GM12891 (cell line): ENCODE measurements at places on chromosomes 3 and 15.

DNA sequence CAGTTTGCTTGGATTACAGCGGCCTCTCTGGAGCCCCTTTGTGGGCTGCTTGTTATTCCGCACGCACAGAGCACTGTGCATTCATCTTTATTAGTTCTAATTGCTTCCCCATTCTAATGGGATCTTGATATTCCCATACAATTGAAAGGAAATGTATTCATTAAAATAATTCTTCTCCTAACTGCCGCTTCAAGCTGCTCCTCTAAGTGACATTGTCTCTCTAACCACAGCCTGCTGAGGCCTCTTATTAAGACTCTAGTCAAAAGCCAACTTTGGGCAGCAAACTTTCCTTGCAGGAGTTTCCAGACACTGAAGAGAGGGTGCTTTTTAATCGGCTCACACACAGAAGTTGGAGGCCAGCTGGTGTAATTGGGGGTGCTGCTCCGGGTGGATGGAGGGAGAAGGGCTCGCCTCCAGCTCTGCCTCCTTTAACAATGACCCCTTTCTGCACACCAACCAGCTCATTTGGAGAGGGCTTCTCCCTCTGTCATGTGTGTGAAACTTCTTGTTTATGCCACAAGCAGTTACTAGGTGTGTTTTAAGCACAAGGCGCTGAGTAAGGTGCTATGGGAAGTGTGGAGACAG is 5.6 kb upstream of the MAGEF1 start:
- no peak for DNase-seq

DNA sequence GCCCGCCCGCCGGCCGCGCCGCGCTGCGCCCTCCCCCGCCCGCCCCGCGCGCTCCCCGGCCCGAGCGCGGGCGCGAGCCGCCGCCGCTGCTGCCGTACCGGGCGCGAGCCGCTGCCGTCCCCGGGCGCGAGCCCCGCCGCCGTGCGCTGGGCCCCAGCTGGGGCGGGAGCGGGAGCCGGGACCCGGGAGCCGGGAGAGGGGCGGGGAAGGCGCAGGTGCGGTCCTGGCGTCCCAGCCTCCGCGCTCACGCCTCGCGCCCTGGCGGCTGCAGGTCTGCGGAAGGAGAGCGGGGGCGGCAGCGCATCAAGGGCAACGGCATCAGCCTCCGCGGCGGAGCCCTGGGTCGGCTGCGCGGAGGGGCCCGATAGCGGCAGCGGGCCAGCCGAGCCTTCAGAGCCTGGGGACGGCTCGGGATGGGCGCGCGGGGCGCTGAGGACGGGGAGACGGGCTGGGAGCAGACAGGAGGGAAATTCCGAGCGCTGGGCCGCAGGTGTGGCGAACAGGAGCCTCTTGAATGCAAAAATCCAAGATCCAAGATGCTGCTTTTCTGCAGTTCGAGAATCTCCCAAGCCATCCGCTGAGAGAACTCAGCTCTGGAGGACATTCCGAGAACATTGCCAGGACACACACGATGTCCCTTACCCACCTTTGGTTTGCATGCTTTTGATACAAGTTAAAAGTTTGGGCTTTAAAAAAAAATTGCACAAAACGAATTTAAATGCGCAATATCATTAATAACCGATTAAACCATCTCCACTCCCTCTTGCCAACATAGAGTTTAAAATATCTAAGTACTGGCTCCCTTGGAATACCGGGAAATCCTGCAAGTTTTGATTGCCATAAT is 251.1 kb downstream of the TJP1 start:
- peak; percentile 22 for DNase-seq

- DNase-seq = no peak
Observed at GRCh38 chr3:100169201-100169920, 55.1 kb upstream of the FILIP1L start.

- DNase-seq = no peak
Observed at GRCh38 chr3:116285781-116286421, 159.4 kb downstream of the LSAMP start.

DNA sequence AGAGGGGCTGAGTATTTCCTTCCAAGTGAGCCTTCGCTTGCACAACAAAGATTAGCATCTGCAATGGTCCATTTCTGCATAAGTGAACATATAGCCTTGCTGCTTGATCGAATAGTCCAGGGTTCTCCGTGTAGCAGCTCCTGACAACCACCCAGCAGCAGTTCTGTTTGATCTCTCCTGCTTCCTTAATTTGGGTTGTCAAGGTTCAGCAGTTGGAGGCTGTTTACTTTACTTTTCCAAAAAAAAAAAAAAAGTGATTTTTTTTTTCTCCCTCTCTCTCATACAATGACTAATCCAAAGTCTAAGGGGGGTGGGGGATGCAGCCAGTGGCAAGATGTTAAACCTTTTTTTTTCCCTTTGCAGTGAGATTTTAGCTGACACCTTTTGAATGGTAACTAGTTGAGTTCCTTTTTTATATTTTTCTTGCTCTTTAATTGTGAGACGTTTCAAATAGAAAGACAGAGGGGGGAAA is 3.6 kb downstream of the FOXP1 start:
- DNase-seq = no peak

GRCh38 chr15:41971895-41972252 is 483 bp downstream of the EHD4 start:
- DNase-seq = no peak

DNA sequence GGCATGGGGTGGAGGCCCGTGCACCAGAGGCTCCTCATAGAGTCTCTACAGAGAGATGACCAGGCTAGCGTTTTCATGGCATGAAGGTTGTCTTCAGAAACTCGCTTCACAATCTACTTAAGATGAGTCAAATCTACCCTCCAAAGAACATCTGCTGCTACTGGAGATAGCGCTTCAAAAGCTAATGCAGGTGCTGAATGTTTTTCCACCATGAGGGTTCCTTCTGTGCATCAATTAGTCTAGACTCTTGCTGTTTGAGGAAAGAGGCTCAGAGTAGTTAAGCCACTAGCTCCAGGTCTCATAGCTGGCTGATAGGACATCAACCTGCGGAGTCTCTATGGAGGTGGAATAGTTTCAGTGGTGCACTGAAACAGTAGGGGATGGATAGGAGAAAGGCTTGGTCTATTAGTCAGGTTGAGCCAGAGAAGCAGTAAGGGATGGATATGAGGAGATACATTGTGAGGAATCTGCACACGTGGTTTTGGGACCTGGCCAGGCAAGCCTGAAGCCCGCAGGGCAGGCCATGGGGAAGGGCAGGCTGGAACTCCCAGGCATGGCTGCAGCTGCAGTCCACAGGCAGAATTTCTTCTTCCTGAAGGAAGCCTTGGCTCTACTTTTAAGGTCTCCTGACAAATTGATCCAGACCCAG is 117.5 kb downstream of the APBA2 start:
- no peak for DNase-seq

GRCh38 chr3:46987743-46988401 is 8.4 kb downstream of the NBEAL2 start:
- DNase-seq = peak; percentile 94

DNA sequence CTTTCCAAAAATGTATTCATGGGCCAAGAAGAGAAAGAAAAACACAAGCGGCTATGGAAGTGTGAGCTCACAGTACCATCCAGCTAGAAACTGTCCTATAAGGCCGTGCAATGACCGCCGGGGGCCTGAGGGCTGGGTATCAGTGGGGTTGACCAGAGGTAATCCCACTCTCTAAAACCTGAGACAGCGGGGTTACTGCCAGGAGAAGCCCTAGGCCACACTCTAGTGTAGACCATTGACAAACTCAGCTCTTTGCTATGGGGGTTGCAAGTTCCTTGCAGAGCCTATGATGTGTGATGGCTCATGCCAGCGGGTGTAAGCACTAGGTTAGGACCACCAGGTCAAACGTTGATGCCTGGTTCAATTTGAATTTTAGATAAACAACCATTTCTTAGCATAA is 25.9 kb upstream of the SLCO2A1 start:
- no peak for DNase-seq

DNA sequence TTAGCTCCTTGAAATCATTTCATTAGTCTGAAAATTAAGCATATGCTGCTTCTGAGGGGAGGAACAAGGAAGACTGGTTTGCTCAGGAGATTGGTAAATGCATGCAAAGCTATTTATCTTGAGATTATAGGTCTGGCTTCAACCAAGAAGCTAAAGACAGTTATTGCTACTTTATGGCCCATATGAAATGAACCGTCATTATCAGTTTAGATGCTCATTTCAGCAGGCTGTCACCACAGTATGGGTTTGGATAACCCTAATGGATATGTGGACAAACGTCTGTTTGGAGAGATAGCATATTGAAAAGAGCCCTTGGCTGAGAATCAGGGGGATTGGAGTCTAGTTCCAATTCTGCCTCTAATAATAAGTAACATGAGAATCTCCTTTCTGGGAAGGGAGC is 922.6 kb downstream of the TUSC7 start:
- DNase-seq = no peak

DNA sequence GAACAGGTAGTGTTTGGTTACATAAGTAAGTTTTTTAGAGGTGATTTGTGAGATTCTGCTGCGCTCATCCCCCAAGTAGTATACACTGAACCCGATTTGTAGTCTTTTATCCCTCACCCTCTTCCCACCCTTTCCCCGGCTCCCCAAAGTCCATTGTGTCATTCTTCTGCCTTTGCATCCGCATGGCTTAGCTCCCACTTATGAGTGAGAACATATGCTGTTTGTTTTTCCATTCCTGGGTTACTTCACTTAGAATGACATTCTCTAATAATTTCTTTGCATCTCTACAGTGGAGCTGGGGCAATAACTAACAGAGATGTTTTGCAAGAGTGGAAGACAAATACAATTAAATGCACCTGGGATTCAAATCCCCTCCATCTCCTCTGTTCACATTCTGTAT is 93.2 kb downstream of the TP63 start:
- no peak for DNase-seq

GRCh38 chr3:175426805-175427204 is 567.7 kb downstream of the NAALADL2 start:
- no peak for DNase-seq

- DNase-seq = no peak
Observed at GRCh38 chr3:110419096-110419495, 652.5 kb upstream of the NECTIN3 start.

DNA sequence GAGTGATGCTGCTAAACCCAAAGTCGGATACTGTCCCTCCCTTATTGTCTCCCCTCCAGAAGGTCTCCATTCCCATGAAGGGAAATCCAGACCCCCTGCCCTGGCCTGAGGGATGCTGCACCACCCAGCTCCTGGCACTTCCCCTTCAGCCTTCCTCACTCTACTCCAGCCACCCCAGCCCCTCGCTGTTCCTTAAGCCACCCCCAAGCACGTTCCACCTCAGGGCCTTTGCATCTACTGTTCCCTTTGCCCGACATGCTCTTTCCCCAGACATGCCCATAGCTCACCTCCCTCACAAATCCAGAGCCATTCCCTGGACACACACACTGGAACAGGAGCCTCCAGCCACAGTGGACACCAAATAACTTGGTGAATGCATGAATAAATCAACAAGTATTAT is 8.1 kb downstream of the WNT7A start:
- DNase-seq = no peak

- DNase-seq = no peak
Observed at GRCh38 chr3:164458986-164459385, 619.3 kb downstream of the SI start.

- DNase-seq = no peak
Observed at GRCh38 chr15:92492551-92493115, 99.0 kb downstream of the ST8SIA2 start.

GRCh38 chr3:187641320-187642016 is 28.7 kb downstream of the SST start:
- no peak for DNase-seq

GRCh38 chr15:68589783-68590710 is 11.3 kb downstream of the CORO2B start:
- no peak for DNase-seq

GRCh38 chr3:24101676-24102168 is 156.6 kb downstream of the NR1D2 start:
- no peak for DNase-seq

DNA sequence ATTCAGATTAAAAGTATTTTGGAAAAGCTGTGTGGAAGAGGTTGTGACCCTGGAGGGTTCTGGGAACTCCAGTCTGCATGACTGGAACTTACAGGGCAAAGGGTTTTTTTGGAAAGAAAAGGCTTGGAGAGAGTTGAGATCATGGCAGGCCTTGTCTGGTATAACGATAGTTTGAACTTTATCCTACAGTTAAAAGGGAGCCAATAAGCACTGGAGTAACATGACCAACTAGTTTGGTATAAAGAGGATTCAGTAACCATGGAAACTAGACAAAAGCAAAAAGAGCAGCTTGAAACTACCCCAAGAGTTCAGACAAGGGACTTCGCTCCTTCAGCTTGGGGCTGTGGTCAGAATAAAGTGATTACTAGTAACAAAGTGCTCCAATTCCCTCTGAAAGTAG is 151.2 kb upstream of the TMCO5A start:
- DNase-seq = no peak

DNA sequence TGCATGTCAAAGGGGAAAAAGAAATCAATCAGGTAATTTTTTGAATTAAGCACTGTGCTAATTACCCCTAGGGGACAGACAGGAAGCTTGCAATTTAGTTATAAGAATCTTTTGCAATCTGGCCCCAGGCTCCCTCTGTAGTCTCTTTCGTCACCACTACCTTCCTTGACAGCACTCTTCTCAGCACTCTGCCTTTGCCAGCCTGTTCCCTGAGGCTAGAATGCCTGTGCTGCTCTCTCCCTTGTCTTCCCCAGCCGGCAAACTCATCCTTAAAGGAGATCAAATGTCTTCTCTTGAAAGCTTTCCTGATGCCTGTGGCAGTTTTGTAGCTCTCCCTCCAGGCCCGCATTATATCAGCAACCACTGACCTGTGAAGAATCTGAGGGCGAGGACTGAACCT is 32.4 kb upstream of the PRTG start:
- DNase-seq = no peak

GRCh38 chr3:167151636-167152035 is 228.5 kb downstream of the ZBBX start:
- DNase-seq = no peak

- DNase-seq = peak; percentile 55
Observed at GRCh38 chr15:68795298-68795848, 25.3 kb downstream of the ANP32A start.

DNA sequence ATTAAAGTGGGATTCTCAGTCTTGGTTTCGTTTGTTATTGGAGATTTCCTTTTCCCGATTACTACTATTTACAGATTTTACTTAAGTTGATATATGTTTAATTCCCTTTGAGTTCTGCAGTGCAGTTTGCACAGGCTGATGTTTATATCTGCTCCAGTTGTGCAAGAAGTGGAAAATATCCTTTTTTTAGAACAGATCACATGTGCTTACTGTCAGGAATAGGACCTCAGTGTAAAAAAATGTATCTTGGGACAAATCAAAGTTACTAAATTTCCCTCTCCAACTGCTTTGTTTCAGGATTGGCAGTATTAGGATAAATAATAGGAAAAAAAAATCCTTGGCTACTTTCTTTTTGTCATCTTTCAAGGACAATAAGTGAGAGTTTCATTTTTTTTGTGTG is 6.9 kb downstream of the MITF start:
- DNase-seq = no peak

DNA sequence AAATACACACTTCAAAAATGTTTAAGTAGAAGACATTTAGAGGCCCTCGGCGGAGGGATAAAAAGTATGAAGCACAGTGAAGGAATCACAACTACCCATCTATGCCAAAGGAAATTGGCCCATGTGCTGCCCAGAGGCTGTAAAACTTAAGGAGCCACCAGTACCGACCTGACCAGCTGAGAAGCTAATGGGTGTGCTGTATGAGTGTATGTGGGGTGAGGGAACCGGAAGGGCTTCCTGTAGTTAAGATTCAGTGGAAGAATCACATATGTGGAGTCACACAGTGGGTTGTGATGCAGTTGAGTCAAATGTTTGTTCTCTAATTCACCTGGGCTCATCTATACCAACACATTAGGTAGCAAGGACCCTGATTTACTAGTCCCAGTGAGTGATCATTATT is 516.0 kb upstream of the IL12A start:
- DNase-seq = no peak
